Upper lobe of right lung (tissue), 1 donor: ENCODE measurements at places on chromosomes 5 and 9. TPM values are rescaled to one million over a fixed set of nuclear protein-coding genes. Genes with fewer than 3 reads are reported as not detected.

DNA sequence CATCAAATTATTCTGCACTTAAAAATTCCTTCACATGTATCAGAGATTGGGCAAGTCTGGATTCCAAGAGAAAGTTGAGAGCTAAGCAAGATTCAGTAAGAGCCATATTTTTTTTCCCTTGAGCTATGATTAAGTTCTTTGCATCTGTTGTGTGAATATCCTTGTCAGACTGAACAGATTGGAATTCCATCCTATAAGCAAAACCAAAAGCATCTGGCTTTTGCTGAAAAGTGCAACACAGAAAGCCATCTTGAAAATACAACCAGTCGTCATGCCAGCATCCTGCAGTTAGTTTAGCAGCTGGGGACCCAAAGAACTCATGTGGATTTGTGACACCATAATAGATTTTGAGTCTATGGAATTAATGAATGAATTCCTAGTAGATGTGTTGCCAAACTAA, 316.9 kb downstream of the MTRR start:
- no peaks in the 10 kb centered on the region for H3K4me1 ChIP-seq
- no peaks in the 10 kb centered on the region for H3K27me3 ChIP-seq
- H3K36me3 ChIP-seq: no peaks in the 10 kb centered on the region
- no peak overlapping the region for H3K4me3 ChIP-seq
- DNase-seq: no peak

NSG2 gene
- total RNA-seq: not detected

FST gene
- total RNA-seq: 4.2 TPM

DNA sequence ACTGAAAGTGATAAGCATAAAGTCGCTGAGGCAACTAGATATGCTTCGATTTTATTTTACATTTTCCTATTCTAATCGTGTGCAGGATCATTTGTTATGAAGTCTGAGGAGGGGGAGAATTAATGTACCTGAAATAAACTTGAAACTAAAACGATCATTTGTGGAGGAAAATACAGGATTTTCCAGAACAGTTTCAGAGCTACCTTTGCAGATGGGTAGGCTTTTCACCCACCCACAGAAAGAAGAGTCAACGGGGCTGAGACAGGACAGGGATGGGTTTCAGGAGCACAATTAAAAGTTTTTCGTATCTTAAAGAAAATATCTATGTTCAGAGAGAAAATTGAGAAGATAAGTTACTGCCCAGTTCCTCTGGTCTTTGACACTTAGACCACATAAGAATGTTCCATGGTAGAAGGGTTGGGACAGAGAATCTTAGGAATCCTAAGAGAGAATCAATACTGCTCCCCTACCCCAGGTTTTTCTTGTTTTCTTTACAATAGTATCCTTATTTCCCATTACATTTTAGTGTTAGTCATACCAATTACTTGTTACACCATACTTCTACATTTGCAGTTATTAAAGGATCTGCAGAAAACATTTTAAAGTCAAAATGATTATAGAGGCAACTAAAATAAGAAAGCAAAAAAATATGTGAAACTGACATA, 211.4 kb downstream of the DEPDC1B start:
- H3K4me3 ChIP-seq: peak overlapping the region; percentile 17
- H3K27me3 ChIP-seq: no peaks in the 10 kb centered on the region
- no peaks in the 10 kb centered on the region for H3K4me1 ChIP-seq
- no peaks in the 10 kb centered on the region for H3K36me3 ChIP-seq
- DNase-seq: no peak

LCNL1 gene
- 5.1 TPM for total RNA-seq

- no peaks in the 10 kb centered on the region for H3K36me3 ChIP-seq
- DNase-seq: no peak
- peaks cover 28% of the 10 kb centered on the region for H3K4me1 ChIP-seq
- H3K4me3 ChIP-seq: peak overlapping the region; percentile 63
- peak overlapping the region; percentile 26 for H3K27ac ChIP-seq
Observed at GRCh38 chr5:107671742-107672210, 1.0 kb upstream of the EFNA5 start.

GRCh38 chr5:86858442-86858841, 240.7 kb downstream of the COX7C start:
- no peaks in the 10 kb centered on the region for H3K4me1 ChIP-seq
- H3K27me3 ChIP-seq: no peaks in the 10 kb centered on the region
- H3K36me3 ChIP-seq: no peaks in the 10 kb centered on the region
- DNase-seq: no peak
- no peak overlapping the region for H3K4me3 ChIP-seq

- DNase-seq: no peak
- H3K4me1 ChIP-seq: peaks cover 16% of the 10 kb centered on the region
- H3K27ac ChIP-seq: no peak overlapping the region
- no peaks in the 10 kb centered on the region for H3K36me3 ChIP-seq
- H3K4me3 ChIP-seq: no peak overlapping the region
Observed at GRCh38 chr5:133457439-133458355, 154.6 kb downstream of the FSTL4 start.

SPINK5 gene
- total RNA-seq: 3.2 TPM

CCDC183 gene
- total RNA-seq: 4.0 TPM

- DNase-seq: no peak
- no peaks in the 10 kb centered on the region for H3K4me1 ChIP-seq
- no peak overlapping the region for H3K4me3 ChIP-seq
- H3K36me3 ChIP-seq: no peaks in the 10 kb centered on the region
- H3K27me3 ChIP-seq: no peaks in the 10 kb centered on the region
Observed at GRCh38 chr9:99307851-99308250, 85.8 kb downstream of the SEC61B start.

SPATA31E1 gene
- total RNA-seq: not detected

DNA sequence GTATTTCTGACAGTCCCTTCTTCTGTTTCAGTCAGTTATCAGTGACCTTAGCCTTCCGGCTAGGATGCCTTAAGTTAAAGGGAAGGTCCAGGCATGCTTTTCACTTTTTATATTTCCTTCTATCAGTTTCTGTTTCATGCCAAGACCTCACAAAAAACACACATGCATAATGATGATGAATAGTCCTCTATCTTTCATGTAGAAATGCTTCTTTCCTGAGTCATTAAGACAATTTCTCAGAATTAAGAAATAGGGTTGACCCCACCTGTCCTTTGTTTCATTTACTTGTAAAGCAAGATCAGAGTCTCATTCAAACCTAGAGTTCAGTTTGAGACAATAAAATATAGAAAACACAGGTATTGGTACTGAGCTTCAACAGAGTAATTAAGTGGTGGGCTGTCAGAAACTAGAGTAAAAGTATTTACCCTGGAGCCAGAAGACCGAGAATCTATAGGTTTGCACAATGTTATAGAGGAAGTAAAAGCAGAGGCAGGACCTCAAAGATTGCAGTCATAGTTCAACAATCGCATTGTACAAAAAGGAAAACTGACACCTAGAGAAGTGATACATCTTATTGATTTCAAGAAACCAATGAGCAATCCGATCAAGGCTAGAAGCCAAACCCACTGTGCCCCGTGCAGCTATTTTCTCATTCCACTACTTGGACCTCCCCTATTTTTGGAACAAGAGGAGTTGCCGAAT, 118.7 kb upstream of the PUM3 start:
- H3K27me3 ChIP-seq: no peaks in the 10 kb centered on the region
- H3K4me3 ChIP-seq: no peak overlapping the region
- no peaks in the 10 kb centered on the region for H3K36me3 ChIP-seq
- no peak for DNase-seq
- no peak overlapping the region for H3K27ac ChIP-seq

DNA sequence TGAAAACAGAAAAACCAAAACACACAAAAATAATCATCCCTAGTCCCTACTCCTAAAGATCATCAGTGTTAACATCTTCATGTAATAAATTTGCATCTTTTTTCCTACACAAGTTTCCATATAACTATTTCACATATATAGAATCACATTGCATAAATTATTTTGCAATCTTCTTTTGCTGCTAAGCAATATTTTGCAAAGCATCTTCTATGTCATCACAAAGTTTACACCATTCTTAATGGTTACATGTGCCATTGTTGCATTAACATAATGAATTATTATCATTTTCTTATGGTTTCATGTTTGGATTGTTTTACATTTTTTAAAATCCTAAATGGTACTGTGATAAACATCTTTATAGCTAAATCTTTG, 17.8 kb downstream of the SH3TC2 start:
- H3K4me1 ChIP-seq: no peaks in the 10 kb centered on the region
- H3K27me3 ChIP-seq: no peaks in the 10 kb centered on the region
- no peaks in the 10 kb centered on the region for H3K36me3 ChIP-seq
- H3K4me3 ChIP-seq: no peak overlapping the region

NIPBL gene
- total RNA-seq: 63.0 TPM

DNA sequence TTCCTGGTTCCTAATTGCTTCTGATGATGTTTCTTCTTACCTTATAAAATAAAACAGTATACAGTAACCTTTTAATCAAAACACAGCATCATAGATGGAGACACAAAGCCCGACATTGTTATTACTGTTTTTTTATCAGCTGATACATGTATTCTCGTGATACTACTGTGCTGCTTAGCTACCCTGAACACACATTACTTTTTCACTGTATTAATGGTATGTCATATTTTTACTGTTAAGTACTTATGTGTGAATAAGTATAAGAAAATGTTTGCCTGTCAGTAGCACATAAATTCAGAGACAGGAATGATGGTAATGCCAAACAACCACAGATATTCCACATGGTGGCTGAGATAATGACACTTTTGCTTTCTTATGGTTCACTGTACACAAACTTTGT, 68.7 kb downstream of the RAB24 start:
- no peaks in the 10 kb centered on the region for H3K4me1 ChIP-seq
- no peak overlapping the region for H3K27ac ChIP-seq
- no peak overlapping the region for H3K4me3 ChIP-seq
- no peak for DNase-seq

- H3K27me3 ChIP-seq: no peaks in the 10 kb centered on the region
- peak; percentile 69 for DNase-seq
- H3K36me3 ChIP-seq: no peaks in the 10 kb centered on the region
- H3K27ac ChIP-seq: peak overlapping the region; percentile 6
- no peak overlapping the region for H3K4me3 ChIP-seq
Observed at GRCh38 chr5:67206929-67207328, 10.3 kb upstream of the CD180 start.

DNA sequence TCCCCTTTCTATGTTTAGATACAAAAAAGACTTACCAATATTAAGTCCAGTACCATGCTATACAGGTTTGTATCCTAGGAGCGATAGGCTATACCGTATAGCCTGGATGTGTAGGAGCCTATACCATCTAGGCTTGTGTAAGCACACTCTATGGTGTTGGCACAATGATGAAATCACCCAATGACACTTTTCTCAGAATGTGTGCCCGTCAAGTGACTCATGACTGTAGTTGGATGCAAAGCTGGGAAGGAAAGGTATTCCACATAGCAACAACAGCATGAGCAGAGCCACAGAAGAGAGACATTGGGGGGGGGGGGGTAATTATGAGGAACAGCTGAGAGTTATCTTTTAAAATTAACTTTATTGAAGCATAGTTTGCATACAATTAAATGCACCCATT, 63.2 kb downstream of the TTLL11 start:
- peaks cover 5% of the 10 kb centered on the region for H3K4me1 ChIP-seq
- H3K4me3 ChIP-seq: no peak overlapping the region
- no peak overlapping the region for H3K27ac ChIP-seq
- H3K36me3 ChIP-seq: no peaks in the 10 kb centered on the region
- DNase-seq: no peak
